Cortex of kidney (tissue), 1 donor: ENCODE measurements at places on chromosomes 5 and 9.

DNA sequence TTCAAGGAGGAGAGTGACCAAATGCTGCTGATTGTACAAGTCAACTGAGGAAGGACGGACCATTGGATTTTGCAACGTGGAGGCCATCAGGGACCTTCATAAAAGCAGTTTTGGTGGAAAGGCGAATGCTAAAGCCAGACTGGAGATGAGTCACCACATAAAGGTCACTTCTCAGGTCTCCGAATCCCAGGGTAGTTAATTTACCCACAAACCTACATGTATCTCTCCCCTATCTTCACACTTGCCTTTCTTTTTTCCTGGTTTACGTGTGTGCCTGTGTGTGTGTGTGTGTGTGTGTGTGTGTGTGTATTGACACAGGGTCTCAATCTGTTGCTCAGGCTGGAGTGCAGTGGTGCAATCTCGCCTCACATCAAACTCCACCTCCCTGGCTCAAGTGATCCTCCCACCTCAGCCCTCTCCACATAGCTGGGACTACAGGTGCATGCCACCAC is 4.6 kb upstream of the CTNNA1 start:
- DNase-seq: no peak

DNA sequence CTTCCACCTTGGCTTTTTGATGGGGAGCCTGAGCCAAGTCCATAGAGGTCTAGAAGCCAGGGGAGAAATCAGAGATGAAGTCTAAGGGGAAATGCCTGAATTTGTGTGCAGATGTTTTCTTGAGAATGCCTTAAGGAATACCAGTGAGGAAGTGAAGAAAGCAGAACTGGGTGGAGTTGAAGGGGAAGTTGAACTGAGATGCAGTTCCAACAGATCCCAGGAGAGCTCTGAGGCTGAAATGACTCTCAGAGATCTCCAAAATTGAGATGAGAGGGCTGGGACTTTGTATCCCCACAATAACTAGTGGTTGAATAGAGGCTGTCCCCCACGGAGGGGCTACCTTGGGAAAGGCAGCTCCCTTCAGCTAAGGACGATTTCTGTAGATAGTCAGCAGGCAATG is 197.1 kb downstream of the ZNF462 start:
- DNase-seq: no peak

- DNase-seq: no peak
Measured at GRCh38 chr5:81708889-81709288, 42.0 kb downstream of the SSBP2 start.

DNA sequence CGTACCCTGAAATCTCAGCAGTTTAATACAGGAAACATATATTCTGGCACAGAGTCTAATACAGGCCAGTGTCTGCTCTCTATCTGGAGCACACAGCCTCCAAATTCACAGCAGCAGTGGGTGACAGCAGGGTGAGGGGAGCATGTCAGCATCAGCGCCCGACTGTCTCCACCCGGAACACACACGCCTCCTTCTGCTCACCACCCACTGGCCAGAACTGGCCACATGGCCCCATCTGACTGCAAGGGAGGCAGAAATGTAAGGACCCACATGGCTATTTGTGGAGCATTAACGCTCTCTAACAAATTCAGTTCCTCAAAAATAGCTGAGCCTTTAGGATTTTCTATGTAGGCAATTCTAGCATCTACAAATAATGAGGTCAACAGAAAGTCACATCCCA is 24.6 kb downstream of the UBE2QL1 start:
- no peak for DNase-seq

DNA sequence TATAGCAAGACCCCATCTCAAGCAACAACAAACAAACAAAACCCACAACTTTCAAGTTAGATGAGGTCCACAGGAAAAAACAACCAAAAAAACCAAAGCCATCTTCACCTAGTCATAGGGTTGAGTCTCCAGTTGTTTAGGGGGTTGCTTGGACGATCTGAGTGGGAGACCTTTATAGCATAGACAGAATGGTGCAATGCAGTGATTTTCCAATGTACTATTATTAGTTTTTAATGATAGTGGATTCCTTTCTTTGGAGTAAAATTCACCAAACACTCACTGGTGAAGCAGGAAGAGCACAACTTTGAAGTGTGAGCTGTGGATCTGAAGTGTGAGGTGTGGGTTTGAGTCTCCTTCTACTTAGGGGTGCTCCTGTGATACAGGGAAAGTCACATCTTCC is 67.0 kb upstream of the KLF9 start:
- DNase-seq: no peak

DNA sequence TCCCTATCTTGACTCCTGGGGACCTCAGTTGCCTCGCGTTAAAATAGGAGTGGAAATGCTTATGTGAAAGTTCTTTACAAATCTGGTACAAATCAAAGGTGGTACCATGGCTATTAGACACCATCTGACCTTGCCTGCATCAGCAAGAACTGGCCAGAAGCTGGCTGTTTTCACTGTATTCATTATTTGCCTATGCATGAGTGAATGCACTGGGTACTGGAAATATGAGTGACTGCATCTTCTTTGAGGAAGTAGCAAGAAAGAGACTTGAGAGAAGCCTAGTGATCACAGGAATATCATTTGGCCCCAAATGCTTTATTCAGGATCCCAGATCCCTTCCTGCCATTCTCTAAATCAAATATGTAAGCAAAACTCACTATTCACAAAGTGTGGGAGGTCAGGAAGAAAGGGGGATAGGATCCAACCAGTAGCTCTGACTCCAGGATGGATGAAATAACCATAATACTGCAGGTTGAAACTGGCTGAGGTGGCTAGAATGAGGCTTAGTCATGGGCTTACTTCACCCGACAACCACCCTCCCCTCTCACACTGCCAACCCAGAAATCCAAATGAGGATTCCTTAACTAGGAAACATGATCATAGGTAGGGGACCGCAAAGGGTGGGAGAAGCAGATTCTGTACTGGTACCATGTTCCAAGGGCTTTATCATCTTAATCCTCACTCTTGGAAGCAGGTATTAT is 56.7 kb downstream of the FAM114A2 start:
- DNase-seq: no peak
